ENCODE measurements at places on chromosomes 6 and 20.
A peak's percentile ranks its signal among the peaks of the same experiment; 100 is the strongest.

GRCh38 chr20:12047838-12048432 is 130.2 kb downstream of the BTBD3 start:
- DNase-seq = peak; percentile 6

DNA sequence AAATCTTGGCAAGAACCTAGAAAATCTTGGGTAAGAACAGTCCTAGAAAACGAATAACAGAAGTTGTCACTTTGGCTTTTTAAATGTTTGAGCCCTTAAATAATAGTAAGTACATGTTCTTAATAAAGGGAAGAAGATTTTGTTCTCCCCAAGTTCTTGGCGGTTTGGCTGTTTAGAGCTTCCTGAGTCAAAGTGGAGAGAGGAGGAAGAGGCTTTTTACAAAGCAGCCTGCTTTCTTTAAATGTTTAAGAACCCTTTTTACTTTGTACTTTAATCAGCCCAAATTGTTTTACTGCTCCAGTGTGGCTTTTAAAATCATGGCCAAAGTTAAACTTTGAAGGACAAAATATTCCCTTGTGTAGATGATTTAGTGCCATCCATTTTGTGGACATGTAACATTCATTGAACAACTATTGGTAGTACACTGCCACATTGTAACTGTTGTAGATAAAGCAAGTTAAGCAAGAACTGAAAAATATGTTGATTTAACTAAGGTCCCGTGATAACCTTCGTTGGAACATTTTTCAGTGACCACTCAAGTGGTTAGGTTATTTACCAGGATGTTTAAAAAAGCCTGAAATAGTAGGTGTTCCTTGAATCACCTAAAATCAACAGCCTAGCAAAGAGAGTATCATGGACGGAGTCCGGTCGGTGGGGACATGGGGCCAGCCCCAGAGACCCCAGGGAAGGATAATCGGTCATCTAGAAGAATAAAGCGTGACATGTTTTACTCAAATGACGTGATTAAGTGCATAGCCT is 2.4 kb downstream of the AMD1 start:
- no peak for DNase-seq

DNA sequence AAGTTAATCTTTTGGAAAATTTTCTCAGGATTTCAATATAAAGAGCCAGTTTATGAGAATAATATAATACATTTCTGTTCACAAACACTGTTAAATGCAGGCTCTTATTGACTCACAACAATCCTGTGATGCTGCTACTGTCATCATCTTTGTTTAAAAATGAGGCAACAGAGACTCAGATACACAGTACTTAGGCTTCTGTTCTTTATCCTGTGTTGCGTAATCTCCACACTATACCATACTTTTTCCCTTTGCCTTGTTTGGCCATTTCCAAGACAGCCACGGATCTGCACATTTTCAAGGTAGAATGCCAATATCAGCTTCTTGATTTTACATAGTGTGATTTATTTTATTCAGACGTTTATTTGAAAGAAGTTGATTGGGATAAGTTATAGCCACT is 699.0 kb upstream of the CITED2 start:
- no peak for DNase-seq

GRCh38 chr20:25360631-25361286 is 29.9 kb downstream of the ABHD12 start:
- no peak for DNase-seq

DNA sequence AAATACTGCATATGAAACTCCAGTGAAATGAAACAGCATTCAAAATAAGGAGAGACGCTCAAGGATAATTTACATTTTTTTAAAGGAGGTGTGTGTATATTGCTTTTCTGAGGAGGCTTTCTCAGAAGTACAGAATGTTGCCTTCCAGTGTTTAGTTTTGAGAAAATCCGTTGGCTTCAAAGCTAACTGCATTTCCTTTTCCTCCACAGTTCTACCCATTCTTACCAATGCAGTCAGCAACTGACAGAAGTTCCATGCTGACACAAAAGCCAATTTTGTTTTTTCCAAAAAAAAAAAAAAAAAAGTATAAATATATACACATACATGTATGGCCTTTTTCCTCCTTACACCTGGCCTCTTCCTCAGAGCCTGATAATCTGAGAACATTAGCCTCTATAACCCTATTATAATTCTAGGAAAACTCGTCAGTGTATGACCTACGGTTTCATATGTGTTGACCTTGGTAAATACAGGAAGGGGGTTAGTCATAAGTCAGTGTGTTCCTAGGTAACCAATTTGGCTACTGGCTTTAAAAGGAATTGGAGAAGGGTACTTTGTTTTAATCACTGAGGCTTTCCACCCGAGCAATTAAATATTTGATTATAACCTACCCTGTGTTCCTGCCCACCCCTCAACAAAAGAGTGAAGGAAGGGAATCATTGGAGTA is 24.2 kb downstream of the MGME1 start:
- DNase-seq = peak; percentile 64

Measured in NCI-H146 (cell line).